Activated CD4-positive, alpha-beta T cell treated with anti-CD3 and anti-CD28 coated beads, Interleukin-2, amount 10 ng/mL, durations not matched to agents 7 days and 5 days (primary cell): ENCODE measurements at places on chromosomes 1 and 21. TPM values are rescaled to one million over a fixed set of nuclear protein-coding genes. Genes with fewer than 3 reads are reported as not detected.

The PLA2G2F gene
- not detected for total RNA-seq

DNA sequence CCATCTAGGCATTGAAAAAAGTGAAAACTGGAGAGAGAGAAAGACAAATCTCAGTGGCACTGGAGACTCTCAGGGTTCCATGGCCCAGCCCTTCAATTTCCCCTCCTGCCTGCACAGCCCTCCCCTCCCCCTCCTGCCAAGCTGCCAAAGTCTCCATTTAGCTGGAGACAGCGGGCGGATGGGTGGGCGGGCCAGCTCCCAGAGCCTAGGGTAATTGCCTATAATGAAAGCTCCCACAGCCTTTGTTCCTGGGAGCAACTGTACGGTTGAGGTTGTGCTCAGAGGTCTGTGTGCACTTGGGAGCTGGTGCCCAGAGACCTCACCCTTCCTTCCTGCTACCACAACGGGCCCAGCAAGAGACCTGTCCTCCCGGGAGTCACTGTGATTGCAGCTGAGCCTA is 89.6 kb downstream of the NAV1 start:
- DNase-seq = no peak

DNA sequence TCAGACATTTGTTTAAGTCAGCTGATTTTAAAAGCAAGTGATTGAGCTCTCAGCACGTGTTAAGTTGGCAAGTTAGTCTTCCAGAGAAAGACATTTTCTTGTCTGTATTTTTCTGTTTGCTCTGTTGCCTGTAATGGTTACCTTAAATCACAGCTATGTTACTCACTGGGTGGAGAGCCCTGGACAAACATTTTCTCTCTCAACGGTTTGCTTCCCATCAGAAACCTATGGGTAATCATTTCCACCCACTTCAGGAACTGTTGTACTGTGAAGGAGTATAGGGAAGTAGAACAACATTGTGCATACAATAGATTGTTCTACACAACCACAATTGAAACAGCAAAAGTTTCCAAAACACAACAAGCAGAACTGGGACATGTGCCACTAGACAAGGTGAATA is 113.9 kb upstream of the DPT start:
- DNase-seq = no peak

DNA sequence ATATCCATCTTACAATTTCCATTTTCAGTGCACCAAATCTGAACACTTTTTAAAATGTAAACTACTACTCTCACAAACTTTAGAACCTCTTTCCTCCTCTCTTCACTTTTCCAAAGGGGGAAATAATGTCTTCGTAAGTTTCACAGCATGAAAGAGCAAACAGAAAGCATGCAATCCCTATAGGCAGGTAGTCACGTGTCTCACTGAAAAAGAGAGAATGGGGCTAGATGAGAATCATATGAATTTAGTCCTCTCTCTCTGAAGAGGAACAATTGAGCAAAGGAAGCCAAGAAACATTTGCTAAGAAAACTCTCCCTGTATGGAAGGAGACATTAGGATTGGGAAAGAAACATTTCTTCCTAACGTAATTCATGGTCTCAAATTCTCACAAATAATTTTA is 613.9 kb downstream of the PLA2G4A start:
- no peak for DNase-seq

The OR10J1 gene
- total RNA-seq = not detected

GRCh38 chr1:226872437-226872836 is 2.0 kb downstream of the PSEN2 start:
- DNase-seq = no peak

GRCh38 chr1:238954865-238955264 is 431.5 kb upstream of the CHRM3 start:
- DNase-seq = no peak

- DNase-seq = no peak
These were observed 22.8 kb downstream of the KIAA1614 start for GRCh38 chr1:180935326-180936109.

DNA sequence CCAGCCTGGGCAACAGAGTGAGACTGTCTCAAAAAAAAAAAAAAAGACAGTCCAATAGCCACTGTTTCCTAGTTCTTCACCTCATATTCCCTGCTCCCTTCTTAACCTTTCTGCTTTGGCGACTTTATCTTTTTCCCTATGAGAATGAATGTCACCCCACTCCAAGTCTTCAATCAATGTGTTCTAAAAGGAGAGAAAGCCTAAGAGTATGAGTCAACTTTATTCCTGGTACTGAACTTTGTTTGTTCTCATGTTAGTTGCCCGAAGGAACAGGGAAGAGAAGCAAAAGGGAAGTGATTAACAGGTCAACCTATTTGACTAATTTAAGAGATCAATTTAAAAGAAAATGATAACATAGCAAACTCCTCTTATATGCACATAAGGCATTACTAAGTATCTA is 39.9 kb upstream of the SLC16A1 start:
- no peak for DNase-seq

GRCh38 chr1:32984090-32984454 is 19.5 kb upstream of the RNF19B start:
- no peak for DNase-seq
